ENCODE measurements at places on chromosomes 6 and 20.
A peak's percentile ranks its signal among the peaks of the same experiment; 100 is the strongest.

DNA sequence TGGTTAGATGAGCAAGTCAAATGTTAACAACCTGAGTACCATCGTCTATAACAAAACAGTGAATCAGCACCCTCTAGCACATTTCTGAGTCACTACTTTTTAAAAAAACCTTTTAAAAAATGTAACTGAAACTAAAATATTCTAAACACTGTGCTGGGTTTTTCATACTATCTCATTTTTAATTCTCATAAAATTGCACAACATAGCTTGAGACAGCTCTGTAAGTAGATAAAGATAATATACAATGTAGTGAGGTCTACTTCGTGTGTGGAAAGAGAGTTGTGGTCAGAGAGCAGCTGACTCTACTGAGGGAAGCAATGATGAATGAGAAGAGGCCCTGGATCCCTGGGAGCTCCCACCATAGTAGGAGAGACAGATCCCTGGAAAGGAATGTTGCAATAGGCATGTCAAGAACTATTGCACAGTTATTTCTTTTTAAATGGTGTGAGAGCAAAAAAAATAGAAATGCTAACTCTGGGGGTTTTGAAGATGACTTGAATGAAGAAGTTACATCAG is 13.6 kb upstream of the CALHM6 start:
- DNase-seq: no peak

GRCh38 chr6:37155394-37156312 is 14.3 kb upstream of the PIM1 start:
- DNase-seq: peak; percentile 47

- DNase-seq: no peak
These were observed 29.8 kb upstream of the EEF1E1 start for GRCh38 chr6:8132130-8132529.

GRCh38 chr20:46708172-46708860 is 1.1 kb upstream of the SLC2A10 start:
- no peak for DNase-seq

DNA sequence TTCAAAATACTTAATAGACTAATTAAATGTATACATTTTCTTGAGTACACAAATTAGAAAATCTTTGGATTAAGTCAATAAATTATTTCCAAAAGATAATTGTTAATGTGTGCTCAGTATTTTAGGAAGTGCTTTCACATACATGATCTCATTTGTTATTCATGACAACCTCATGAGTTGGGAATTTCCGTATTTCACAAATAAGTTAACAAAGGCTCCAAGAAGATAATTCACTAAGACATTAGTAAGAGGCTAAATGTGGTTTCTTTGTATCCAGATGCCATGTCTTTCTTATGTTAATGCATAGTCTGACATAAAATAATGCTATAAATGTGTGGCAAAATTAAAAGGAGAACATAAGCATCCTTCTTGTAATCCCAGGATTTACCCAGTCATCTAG is 79.5 kb upstream of the TCF21 start:
- DNase-seq: no peak

DNA sequence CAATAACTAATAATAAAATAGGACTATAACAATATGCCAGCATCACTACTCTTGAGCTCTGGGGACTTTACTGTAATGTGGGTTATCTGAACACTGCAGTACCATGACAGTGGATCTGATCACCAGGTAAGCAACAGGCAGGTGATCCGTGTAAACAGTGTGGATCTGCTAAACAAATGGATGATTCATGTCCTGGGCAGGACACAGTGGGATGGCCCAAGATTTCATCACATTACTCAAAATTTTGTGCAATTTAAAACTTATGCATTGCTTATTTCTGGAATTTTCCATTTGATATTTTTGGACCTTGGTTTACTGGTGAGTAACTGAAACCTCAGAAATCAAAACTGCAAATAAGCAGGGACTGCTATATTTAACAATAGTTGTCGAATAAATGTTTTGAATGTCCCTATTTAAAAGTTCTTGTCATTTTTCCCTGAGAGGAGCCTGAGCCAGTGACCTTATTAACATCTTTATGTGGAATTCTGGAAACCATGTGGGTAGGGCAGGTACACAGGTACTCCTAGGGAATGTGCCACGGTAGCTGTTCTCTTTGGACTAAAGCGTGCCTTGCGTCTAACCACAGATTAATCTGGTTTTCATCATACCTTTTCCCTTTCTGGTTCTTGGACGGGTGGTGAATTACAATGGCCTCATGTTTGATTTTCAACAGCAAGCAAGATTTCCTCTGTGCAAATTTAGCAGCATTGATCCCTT is 214.5 kb upstream of the SASH1 start:
- DNase-seq: no peak

DNA sequence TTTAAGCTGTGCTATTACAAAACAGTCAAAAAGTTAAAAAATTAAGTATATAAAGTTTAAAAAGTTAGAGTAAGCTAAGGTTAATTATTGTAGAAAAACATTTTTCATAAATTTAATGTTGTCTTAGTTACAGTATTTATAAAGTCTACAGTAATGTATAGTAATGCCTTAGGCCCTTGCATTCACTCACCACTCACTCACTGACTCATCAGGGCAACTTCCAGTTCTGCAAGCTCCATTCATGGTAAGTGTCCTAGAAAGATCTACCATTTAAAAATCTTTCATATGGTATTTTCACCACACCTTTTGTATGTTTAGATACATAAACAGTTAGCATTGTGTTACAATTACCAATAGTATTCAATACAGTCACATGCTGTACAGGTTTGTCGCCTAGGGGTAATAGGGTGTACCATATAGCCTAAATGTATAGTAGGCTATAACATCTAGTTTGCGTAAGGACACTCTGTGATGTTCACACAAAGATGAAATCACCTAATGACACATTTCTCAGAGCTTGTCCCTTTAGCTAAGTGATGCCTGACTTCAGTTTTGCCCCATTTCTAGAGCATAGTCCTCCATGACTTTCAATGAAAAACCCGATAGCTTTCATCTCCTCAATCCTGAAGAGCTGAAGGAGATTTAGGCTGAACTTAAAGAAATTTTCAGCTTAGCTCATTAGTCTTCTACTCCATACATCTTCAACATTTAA is 14.9 kb upstream of the HLA-DRA start:
- no peak for DNase-seq

DNA sequence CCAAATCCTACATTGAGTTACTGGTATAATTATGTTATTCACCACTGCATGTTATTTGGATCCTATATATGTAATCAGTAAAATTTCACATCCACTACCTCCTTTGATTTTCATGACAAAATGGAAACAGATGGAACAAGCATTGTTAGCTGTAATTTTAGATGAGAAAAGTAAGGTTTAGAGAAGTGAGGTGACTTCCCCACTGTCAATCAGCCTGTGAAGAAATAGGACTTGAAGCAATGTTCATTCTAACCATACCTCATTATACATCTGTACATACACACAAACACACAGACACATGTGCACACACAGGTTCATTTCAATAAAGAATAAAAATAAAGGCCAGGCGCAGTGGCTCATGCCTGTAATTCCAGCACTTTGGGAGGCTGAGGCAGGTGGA is 23.7 kb upstream of the QKI start:
- DNase-seq: no peak

GRCh38 chr6:15256538-15257271 is 10.8 kb downstream of the JARID2 start:
- no peak for DNase-seq

GRCh38 chr6:17585766-17586490 is 14.2 kb upstream of the FAM8A1 start:
- no peak for DNase-seq

GRCh38 chr6:36701401-36701991 is 3.9 kb downstream of the RAB44 start:
- DNase-seq: no peak

DNA sequence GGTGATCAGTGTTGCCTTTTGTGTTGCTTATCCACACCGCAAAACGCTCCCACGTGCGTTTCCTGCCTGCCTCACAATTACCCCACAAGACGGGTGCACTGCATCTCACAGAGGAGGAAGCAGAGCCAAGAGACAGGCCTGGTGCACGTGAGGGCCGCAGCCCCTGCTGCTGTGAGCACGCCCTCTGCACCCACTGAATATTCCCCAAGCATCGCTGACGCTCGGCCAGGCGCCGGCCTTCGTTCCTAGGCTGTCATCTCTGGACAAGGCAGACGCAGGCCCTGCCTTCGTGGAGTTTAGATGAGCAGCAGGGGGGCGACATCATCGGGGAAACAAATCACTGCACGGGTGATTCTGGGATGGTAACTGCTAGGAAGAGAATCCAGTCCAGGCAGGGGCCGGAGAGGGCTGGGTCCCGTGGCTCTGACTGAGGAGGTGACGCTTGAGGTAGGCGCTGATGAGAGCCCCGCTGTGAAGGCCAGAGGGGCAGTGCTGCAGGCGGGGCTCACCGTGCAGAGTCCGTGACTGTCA is 162.4 kb upstream of the QKI start:
- no peak for DNase-seq

DNA sequence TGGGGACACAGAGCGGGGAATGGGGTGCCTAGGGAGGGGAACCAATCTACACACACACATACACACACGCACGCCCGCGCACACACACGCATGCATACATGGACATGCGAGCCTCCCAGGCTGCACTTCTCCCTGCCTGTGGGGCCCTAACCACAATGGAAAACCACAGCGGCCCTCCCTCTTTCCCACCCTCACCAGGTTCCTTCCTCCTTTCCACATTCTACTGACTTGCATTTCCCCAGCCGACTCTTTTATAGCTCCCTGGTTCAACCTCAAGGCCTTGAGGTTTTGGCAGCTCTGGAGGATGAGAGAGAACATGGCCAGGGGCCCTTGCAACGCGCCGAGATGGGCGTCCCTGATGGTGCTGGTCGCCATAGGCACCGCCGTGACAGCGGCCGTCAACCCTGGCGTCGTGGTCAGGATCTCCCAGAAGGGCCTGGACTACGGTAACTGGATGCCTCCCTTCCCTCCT is at the start of gene BPI:
TSS of gene BPI (plus strand) at position 249 of the 472 bp plus-strand sequence. CDS start at position 317, 68 bp downstream.
- DNase-seq: no peak

- no peak for DNase-seq
These were observed 31.7 kb upstream of the SCUBE3 start for GRCh38 chr6:35181933-35182612.
